Liver (tissue), 10 donors: ENCODE measurements at places on chromosomes 5 and 9. TPM values are rescaled to one million over a fixed set of nuclear protein-coding genes. Genes with fewer than 3 reads are reported as not detected.

Gene ABO
- total RNA-seq = 0.08 TPM

Gene SLC36A3
- total RNA-seq = not detected

GRCh38 chr5:6372251-6373080, 5.9 kb downstream of the MED10 start:
- H3K27me3 ChIP-seq = no peaks in the 10 kb centered on the region
- no peak overlapping the region for H3K27ac ChIP-seq

Gene HACD4
- 0.67 TPM for total RNA-seq

Gene TEX48
- not detected for total RNA-seq
